ENCODE measurements at places on chromosomes 2 and 18.

DNA sequence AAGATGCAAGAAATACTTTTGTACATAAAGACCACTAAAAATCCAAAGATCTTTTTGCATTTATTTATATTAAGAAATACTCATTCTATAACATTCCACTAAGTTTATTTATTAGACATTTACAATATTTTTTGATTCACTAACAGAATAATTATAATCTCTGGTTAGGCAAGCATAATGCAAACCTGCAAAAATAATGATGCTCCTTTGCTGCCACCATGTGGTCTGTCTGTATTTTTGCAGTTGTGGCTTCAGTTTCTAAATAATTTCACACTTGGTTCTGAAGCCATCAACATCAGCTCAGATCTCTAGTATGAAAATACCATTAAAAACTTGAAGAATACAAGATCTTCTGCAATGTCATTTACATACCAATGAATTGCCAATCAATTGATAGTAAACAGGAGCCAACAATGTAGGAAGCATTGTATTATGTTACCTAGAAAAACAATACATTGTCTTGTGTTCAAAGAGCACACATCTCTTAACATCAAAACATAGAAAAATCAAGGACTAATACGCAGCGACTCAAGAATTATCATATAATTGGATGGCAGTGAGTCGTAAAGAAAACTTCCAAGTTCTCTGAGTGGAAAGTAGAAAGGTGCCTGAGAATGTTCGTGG, 28.8 kb upstream of the WDR75 start:
- H3K27ac ChIP-seq, result peak overlapping the region; percentile 24
- no peaks in the 10 kb centered on the region for H3K27me3 ChIP-seq
- DNase-seq, result no peak
- peaks cover 7% of the 10 kb centered on the region for H3K4me1 ChIP-seq

- H3K4me3 ChIP-seq, result no peak overlapping the region
- peaks cover 40% of the 10 kb centered on the region for H3K36me3 ChIP-seq
- H3K4me1 ChIP-seq, result peaks cover 4% of the 10 kb centered on the region
- no peaks in the 10 kb centered on the region for H3K27me3 ChIP-seq
- peak; percentile 49 for DNase-seq
Observed at GRCh38 chr18:74522635-74523548, 11.4 kb upstream of the CNDP1 start.

DNA sequence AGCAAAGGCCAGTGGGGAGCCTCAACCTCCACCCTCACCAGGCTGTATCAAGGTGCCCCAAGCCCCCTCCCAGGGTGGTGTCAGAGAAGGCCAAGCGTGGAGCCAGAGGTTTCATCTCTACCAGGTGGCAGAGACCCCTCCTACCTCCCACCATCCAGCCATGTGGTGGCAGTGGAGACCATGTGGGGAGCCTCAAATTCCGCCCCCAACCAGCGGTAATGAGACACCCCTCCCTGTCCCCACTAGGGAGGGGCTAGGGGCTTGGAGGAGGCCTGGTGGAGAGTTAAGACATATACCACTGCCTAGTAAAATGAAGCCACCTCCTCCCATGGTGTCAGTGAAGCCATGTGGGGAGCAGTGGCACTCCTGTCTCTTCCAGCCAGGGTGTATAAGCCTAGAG, 24.4 kb upstream of the YPEL5 start:
- H3K27me3 ChIP-seq, result peaks cover 3% of the 10 kb centered on the region
- no peak for DNase-seq
- H3K27ac ChIP-seq, result no peak overlapping the region
- no peaks in the 10 kb centered on the region for H3K36me3 ChIP-seq
- peaks cover under 1% of the 10 kb centered on the region for H3K4me1 ChIP-seq

- no peak overlapping the region for H3K27ac ChIP-seq
- H3K27me3 ChIP-seq, result no peaks in the 10 kb centered on the region
Observed at GRCh38 chr2:209564816-209565215, 141.0 kb downstream of the MAP2 start.

- H3K27ac ChIP-seq, result no peak overlapping the region
- no peak for DNase-seq
Observed at GRCh38 chr2:54881759-54882158, 158.3 kb downstream of the EML6 start.

- DNase-seq, result no peak
- H3K36me3 ChIP-seq, result no peaks in the 10 kb centered on the region
- H3K27ac ChIP-seq, result no peak overlapping the region
- no peak overlapping the region for H3K4me3 ChIP-seq
Observed at GRCh38 chr18:40851014-40851429, 1104.0 kb upstream of the PIK3C3 start.

GRCh38 chr2:230505162-230505561, 89.2 kb downstream of the SP100 start:
- DNase-seq, result no peak
- no peaks in the 10 kb centered on the region for H3K27me3 ChIP-seq
- H3K27ac ChIP-seq, result no peak overlapping the region
- no peaks in the 10 kb centered on the region for H3K4me1 ChIP-seq
- H3K36me3 ChIP-seq, result peaks cover 85% of the 10 kb centered on the region

DNA sequence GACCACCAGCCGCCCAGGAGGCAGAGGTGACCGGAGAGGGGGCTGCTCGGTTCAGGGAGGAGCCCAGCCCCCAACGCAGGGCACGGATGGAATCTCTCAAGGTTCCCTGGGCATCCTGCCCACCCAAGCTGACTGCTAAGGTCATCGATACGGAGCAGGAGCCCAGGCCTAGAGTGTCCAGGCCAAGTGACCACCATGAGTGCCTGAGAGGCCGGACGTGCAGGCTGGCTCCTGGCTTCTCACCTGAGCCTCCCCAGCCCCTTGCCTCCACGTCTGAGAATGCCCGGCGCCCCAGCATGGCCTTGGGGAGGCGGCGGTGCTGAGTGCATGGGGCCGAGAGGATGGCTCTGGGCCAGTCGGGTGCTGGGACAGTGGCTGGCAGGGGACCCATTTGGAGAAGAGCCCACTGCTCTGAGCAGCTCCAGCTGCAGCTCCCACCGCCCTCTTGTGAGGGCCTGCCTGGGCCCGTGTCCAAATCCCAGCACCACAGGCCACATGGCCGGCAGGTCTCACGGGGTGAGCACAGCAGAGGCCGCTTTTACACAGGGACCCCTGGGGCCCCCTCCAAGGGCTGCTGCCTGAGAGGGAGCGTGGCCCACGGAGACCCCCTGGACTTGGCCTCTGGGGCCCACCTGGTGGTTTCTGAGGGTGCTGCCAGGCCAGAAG, 102.8 kb upstream of the CTDP1 start:
- peak; percentile 65 for DNase-seq
- no peaks in the 10 kb centered on the region for H3K27me3 ChIP-seq
- H3K36me3 ChIP-seq, result no peaks in the 10 kb centered on the region
- H3K27ac ChIP-seq, result peak overlapping the region; percentile 27

DNA sequence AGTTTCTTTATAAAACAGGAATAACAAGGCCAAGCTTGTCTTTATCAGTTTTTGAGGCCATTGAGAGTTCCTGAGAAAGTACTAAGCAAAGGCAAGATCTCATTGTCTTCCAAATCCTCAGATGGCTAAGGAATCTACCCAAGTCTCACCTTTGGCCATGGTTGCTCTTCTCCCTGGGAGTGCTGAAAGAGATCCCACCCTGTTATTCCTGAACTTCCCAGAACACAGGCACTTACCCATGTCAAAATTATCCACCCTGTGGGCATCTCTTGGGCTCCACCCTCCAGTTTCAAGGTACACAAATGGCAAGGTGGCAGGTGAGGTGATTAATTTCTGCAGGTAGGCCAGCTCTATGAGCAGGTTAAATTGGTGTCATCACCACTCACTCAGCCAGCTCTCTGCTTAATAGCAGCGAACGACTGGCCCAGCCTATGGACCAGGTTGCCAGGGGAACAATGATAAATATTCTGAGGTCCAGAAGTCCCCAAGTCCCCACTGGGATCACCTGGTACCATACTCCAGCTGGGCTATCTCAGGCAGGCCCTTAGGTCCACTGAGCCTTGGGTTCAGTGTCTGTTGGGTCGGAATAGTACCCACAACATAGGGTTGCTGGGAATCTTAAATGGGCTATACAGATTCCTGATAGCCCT, 2.3 kb upstream of the SPRED2 start:
- H3K4me3 ChIP-seq, result no peak overlapping the region
- no peaks in the 10 kb centered on the region for H3K36me3 ChIP-seq
- no peaks in the 10 kb centered on the region for H3K27me3 ChIP-seq
- H3K4me1 ChIP-seq, result peaks cover 35% of the 10 kb centered on the region

DNA sequence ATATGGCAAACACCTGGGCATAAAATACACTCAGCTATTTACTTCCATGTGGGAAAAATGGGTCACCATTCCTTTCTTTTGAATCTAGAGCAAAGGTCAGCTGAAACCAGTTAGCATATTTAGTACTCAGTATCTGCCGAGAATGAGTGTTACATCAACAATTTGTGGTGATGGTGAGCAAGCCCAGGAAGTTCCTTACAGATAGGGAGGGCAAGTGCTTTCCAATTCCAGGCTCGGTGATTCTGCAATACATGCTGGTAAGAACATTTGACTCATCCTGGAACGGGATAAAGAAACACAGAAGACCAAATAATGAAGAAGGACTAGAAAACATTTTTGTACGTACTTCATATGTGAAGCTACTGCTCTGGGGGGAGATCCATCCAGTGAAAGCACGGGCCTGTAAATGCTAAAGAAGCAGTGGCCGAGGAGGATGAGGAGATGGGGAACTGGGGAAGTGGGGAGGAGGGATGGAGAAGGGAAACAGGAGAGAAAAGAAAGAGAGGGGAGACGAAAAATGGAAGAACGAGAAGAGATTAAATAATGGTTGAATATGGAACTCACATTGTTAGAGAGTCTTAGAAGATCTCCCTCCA, 251.9 kb downstream of the TTC32 start:
- no peak overlapping the region for H3K4me3 ChIP-seq
- DNase-seq, result no peak
- no peaks in the 10 kb centered on the region for H3K36me3 ChIP-seq
- H3K27me3 ChIP-seq, result no peaks in the 10 kb centered on the region
- peaks cover 15% of the 10 kb centered on the region for H3K4me1 ChIP-seq

- peaks cover 15% of the 10 kb centered on the region for H3K4me1 ChIP-seq
- H3K27ac ChIP-seq, result no peak overlapping the region
- DNase-seq, result no peak
- H3K36me3 ChIP-seq, result no peaks in the 10 kb centered on the region
Observed at GRCh38 chr2:109355192-109355843, 226.3 kb downstream of the SH3RF3 start.

DNA sequence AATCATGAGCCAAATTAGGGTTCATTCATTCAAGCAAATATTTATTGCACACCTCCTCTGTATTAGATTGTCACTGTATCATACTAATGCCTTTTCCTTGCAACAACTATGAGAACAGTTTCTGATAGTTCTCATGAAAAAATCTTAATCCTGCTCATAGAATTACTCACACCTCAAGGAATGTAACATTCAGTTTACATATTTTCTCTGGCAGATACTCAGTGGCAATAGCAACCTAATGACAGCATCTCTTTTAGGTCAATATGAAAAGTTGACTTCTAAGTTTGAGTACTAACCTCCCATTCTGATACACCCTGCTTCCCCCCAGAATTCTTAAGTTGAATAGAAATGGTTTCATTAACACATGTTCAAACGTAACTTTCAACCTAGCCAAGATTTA, 132.0 kb downstream of the VWC2L start:
- H3K4me3 ChIP-seq, result no peak overlapping the region
- no peaks in the 10 kb centered on the region for H3K27me3 ChIP-seq
- no peak for DNase-seq
- H3K4me1 ChIP-seq, result peaks cover 4% of the 10 kb centered on the region
- no peaks in the 10 kb centered on the region for H3K36me3 ChIP-seq
- no peak overlapping the region for H3K27ac ChIP-seq

DNA sequence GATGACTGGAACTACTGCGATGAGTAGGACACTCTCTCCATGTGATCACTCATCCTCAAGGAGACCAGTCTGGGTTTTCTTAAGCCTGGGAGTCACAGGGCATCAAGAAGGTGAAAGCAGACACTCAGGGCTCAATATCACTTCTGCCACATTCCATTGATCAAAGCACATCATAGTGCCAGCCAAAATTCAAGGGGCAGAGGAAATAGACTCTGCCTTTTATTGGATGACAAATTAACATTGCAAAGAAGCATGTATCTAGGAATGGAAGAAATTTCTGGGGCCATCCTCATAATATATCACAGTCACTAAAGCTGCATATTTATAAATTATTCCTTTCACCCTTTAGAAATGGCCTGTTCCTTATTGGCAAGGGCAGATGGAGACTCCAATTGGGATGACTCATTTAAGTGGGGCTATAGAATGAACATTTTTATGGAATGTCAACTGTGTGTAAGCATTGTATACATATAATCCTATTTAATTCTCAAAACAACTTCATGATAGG, 114.8 kb upstream of the CDC42EP3 start:
- DNase-seq, result no peak
- H3K4me1 ChIP-seq, result peaks cover 3% of the 10 kb centered on the region
- no peaks in the 10 kb centered on the region for H3K27me3 ChIP-seq
- H3K36me3 ChIP-seq, result no peaks in the 10 kb centered on the region

- H3K27me3 ChIP-seq, result no peaks in the 10 kb centered on the region
- no peak overlapping the region for H3K4me3 ChIP-seq
- peaks cover 6% of the 10 kb centered on the region for H3K36me3 ChIP-seq
- H3K4me1 ChIP-seq, result peaks cover 24% of the 10 kb centered on the region
- DNase-seq, result no peak
Observed at GRCh38 chr18:12839526-12840196, 44.4 kb downstream of the PTPN2 start.

DNA sequence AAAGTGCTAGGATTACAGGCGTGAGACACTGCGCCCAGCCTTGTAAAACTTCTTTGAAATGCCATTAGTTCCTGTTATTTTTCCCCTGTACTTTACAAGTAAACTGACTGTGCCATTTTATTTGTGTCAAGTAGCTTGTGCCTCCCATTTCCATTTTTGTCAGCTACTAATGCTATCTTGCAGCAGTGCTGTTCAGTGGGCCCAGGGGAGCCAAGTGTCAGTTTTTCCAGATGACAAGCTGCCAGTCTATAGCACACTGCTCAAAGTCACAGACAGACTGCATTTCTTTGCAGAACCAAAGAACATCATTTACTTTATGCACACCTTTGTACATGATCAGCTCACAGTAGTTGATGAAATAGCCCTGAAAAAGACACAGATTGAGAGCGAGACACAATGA, 901.3 kb upstream of the CDH2 start:
- no peak for DNase-seq
- no peaks in the 10 kb centered on the region for H3K27me3 ChIP-seq
- no peaks in the 10 kb centered on the region for H3K36me3 ChIP-seq
- no peak overlapping the region for H3K4me3 ChIP-seq
- peaks cover 1% of the 10 kb centered on the region for H3K4me1 ChIP-seq

GRCh38 chr2:157315901-157316300, 9.7 kb downstream of the ERMN start:
- no peak for DNase-seq
- H3K4me1 ChIP-seq, result no peaks in the 10 kb centered on the region
- no peak overlapping the region for H3K27ac ChIP-seq
- no peak overlapping the region for H3K4me3 ChIP-seq

GRCh38 chr2:25340181-25340921, 1.4 kb downstream of the DNMT3A start:
- no peaks in the 10 kb centered on the region for H3K27me3 ChIP-seq
- H3K36me3 ChIP-seq, result no peaks in the 10 kb centered on the region
- H3K4me3 ChIP-seq, result peak overlapping the region; percentile 80

DNA sequence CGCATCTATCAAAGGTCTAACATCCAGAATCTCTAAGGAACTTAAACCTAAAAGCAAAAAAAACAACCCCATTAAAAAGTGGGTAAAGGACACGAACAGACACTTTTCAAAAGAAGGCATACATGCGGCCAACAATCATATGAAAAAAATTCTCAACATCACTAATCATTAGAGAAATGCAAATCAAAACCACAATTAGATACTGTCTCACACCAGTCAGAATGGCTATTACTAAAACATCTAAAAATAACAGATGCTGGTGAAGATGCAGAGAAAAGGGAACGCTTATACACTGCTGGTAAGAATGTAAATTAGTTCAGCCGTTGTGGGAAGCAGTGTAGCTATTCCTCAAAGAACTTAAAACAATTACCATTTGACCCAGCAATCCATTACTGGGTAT, 38.0 kb downstream of the PPP3R1 start:
- peaks cover 53% of the 10 kb centered on the region for H3K4me1 ChIP-seq
- no peak overlapping the region for H3K4me3 ChIP-seq
- no peak overlapping the region for H3K27ac ChIP-seq
- DNase-seq, result no peak
- H3K36me3 ChIP-seq, result peaks cover 4% of the 10 kb centered on the region
